ENCODE measurements at places on chromosomes 11 and 22.
A peak's percentile ranks its signal among the peaks of the same experiment; 100 is the strongest.

GRCh38 chr11:18865951-18866350, 73.3 kb downstream of the MRGPRX1 start:
- no peak for DNase-seq

GRCh38 chr11:75077316-75077715, 19.4 kb downstream of the OR2AT4 start:
- no peak for DNase-seq

DNA sequence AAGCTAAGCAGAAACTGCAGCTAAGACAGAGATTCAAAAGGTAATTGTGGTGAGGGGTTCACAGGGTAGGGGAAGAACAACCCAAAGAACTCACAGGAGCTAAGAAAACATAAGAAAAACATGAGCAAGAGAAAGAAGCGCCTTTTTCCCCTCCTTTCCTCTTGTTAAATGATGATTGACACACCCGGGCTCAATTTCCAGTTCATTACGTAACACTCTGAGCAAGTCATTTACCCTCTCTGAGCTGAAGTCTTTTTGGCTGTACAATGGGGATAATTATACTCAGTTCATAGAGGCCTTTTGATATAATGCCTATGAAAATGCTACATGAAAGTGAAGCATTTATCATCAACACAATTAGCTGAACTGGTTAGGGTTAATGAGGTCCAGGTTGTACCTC, 17.2 kb downstream of the LRP4 start:
- no peak for DNase-seq

DNA sequence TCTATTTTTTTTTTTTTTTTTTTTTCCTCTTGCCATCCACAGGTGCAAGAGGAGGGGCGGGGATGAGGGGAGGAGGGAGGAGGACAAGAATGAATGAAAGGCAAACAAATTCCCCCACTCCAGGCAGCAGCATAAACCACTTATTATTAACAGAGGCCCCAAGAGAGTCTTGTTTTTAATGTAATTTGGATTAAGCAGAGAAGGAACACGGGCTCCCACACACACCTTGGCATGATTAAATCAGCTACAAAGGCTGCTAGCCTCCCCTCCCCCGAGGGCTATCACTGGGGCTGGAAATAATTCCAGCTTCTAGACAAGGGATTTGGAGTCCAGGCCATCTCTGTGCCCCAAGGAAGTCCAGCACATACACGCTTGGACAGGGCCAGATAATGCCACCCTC, 93.4 kb upstream of the DRD2 start:
- DNase-seq: no peak

GRCh38 chr22:43230971-43231723, 44.2 kb upstream of the TTLL12 start:
- DNase-seq: peak; percentile 34

DNA sequence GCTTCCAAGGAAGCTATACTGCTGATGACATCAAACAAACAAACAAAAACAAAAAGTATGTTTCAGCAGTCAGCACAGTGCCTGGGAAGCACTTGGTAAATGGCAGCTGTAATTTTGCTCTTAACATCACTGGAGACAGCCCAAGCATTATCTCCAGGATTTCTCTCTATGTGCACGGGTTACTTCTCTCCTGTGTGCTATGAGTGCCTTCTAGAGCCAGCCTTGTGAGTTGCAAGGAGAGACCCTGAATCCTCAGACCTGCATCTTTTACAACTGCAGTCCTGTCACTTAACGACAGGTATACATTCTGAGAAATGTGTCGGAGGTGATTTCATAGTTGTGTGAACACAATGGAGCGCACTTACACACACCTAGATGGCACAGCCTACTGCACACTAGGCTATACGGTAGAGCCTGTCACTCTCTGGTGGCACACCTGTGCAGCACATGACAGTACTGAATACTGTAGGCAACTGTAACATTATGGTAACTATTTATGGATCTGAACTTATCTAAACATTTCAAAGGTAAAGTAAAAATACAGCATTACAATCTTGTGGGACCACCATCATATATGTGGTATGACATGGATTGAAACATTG, 662.5 kb upstream of the B3GAT1 start:
- DNase-seq: no peak

DNA sequence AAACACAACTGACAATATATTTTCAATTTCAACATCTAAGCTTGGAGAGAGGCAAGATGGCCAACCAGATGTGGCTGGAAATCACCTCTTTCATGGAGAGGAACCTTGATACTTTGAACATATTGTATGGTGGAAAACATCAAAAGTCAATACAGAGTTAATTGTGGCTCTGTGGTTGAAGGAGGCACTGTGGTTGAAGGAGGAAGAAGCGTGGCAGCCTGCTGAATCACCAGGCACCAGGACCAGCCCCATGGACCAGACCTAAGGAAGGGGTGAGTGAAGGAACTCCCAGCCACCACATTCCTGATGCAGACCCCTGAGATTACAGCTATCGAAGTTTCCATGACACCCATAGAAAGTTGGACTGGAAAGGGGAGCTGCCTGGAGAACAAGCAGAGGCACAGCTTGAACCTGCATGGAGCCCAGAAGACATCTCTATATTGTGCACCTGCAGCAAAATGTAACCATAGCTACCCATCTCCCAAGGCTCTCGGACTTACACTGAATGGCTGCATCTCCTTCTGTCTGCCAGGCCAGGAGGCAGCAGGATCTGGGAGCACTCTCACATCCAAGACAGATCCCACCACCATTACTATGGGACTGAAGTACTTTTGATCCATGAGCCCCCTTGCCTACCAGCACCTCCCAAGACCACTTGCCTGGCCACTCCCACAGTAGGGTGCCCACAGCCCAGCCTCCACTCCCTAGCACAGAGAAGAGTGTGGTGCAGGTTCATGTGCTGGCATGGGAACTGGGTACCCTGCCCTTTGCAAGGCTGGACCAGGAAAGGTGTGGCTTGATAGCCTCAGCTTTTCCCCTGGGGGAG, 79.8 kb upstream of the SC5D start:
- DNase-seq: no peak

DNA sequence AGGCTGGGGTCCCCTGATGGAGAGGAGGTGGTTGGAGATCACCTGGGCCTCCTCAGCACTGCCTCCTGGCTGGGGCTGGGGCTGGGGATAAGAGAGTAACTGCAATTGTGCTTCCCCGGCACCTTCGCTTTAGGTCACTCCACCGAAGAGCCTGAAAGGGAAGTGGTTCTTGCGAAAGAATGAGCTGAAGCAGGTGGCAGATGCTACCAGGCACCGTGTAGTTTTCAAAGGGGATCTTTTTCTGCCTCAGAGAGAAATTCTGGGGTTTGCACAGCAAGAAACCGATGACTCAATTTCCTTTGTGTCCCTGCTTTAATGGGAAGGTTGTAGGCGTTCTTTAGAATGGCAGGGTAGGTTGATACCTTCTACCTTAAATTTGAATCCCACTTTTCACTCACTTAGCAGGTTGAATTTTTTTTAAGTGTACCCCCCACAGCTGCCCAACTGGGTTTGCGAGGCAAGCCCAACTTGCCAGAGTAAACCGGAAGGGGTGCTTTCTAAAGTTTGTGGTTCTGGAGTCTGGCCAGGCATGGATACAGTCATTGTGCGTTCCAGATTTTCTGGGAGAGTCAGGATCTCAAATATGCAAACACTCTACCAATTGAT, 5.3 kb downstream of the CD44 start:
- DNase-seq: peak; percentile 80

DNA sequence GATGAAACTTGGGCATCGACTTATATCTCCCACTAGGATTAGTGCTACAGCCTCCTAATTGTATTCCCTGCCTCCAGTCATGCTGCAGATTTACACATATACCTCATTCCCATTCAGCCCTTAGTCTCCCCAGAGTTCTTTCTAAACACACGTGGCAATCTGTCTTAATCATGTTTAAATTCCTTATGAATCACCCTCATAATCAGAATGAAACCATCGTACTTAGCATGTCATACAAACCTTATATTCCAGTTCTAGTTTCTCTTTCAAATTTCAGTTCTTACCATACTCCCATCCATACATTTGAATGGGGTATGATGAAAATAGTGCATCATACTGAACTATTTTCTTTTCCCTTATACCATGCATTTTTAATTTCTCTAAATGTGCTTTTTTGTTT, 6.0 kb upstream of the OR10A2 start:
- no peak for DNase-seq

DNA sequence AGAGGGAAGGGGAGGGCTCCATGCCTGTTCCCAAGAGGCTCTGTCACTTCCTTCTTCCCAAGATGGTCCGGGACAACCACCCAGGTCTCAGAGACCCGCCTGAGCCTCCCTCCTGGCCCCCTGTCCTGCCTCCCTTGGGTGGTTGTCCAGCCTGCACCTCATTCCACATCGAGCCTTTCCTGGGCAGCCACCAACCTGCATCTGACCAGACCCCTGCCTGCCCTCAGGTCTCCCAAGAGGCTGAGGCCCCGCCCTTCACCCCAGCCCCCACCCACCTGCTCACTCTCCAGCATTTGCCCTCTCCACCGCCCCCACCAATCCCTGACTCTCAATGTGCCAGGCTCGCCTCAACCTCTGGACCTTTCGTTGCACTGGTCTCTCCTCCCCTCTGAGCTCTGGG, 97.5 kb upstream of the LMO1 start:
- no peak for DNase-seq

DNA sequence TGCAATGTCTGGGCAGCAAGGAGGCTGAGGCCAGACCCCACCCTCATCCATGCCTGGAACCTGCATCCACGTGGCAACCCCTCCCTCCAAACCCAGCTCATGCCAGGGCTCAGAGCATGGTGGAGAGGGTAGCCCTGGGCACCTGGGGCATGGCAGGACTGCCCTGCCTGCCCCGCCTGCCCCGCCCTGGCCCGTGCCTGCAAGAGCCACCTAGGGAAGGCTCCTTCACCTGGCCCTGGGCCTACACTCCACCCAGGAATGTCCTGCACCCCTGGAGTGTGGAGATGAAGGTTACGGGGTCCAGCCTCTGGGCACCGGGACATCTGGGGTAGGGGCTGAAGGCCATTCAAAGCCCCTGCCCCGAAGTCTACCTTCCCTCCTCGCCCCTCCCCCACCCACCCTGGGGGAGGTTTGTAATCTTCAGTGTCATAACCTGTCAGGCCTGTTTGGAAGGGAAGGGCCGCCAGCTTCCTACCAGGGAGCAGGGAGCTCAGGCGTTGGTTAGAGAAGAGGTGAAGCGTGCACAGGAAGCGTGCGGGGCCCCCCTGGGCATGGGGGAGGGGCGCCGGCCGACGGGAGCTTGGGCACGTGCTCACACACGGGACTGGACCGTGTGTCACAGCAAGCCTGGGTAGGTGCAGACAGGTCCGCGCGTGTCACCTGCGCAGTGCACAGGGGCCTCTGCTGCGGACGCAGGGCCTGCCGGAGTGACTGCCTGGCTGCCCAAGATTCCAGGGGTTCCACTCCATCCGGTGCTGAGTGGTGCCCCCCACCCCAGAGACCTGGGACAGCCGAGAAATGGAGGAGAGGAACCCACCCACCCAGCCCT, 30.7 kb upstream of the TH start:
- DNase-seq: no peak

- no peak for DNase-seq
Measured at GRCh38 chr22:47859881-47860525, 1097.6 kb downstream of the TBC1D22A start.

DNA sequence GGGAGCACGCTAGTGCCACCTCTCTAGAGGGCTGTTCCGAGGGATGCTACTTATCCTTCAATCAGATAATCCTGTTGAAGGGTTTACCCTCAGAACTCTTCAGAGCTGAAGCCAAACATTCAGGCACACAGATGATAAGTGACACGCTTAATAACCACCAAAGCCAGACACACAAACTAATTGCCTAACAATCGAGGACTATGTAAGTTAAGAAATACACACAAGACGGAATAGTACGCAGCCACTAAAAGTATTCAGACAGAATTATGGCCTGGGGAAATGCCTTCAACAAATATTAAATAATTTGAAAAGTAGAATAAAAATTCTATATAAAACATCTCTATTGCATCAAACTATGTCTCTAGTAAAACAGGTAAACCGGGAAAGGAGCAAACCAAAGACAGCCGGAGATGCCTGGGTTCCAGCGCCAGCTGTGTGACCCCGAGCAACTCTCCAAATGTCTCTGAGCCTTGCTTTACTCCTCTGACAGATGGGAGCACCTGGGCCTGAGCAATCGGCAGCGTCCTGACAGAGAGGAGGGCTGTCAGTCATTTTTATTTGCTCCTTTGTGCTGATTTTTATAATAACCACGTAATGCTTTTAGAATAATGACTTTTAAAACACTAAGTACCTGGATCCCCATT, 11.3 kb downstream of the LRFN4 start:
- no peak for DNase-seq

DNA sequence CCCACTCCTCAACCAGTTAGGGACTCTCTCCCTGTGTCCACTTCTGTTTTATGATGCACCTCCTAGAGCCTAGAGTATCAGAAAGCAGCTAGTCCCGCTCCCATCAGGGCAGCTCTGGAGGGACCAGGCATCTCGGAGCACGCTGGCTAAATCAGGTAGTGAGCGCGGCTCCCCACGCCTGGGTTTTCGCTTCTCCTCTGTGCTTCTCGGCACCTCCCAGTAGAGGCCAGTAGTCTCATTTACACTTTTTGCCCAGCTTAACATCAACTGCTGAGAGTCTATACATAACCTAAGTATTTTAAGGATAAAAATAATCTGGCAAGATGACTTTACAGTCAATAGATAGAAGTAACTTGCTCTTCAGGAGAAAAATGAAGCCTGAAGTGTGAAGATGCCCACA, 473.8 kb downstream of the OPCML start:
- DNase-seq: no peak

DNA sequence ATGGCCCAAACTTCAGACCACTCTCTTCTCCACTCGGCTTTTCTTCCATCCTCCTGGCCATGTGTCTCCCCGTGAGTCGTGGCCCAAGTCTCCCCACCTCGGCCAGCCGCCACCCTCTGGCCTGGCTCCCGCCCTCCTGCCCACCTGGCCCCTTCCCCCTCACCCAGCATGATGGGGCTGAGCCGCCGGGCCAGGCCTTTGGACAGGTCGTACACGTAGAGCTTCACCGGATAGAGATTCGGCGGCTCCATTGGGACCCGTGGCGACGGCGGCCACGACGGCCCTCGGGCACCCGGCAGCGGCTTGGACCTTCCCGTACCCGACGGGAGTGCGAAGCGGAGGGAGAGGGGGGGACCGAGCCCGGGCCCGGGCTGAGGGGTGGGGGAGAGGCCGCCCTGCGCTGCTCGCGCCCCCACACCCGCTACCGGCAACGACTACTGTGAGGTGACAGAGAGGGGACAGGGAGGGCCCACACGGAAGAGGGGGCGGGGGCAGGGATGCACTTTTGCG, at the start of gene DESI1:
Gene DESI1 (minus strand): TSS at position 455 of the 510 bp plus-strand sequence. CDS start 204 bp downstream, at position 251.
- DNase-seq: peak; percentile 26

Data from MG63 (cell line).